GM12864 (cell line): ENCODE measurements at places on chromosomes 13 and 19.

- DNase-seq = no peak
Observed at GRCh38 chr13:97341135-97341534, 92.8 kb upstream of the RAP2A start.

DNA sequence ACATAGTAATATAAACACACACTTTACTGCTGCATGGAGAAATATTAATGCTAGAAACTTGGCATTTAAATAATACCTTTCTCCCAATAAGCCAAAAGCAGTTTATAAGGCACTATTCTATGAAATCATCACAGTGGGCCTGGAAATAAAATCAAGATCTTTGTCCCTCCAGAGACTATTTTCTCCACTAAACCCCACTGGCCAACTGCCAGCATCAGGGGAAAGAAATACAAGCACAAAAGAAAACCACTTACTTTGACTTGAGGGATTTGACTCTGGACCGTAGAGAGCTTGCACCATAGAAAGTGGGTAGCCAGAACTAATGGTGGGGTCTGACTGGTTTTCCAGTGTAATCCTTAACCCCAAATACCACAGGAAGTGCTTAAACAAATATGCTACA is 71.9 kb downstream of the DCLK1 start:
- no peak for DNase-seq

DNA sequence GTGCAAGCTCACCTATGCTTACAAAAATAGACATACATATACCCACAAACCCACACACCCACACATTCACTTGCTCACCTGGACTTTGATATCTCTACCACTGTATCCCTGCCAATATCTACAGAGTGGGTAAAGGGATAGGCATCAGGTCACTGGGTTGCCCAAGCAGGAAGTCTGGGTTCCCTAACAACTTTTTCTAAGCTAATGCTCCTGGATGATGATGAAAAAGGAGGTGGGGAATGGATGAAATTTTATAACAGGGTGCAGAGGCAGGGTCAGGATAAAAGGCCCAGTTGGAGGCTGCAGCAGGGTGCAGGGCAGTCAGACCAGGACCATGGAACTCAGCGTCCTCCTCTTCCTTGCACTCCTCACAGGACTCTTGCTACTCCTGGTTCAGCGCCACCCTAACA is at the start of gene CYP2B6:
TSS of gene CYP2B6 (plus strand) at position 311 of the 410 bp plus-strand sequence. CDS start at position 335, 24 bp downstream.
- no peak for DNase-seq

- no peak for DNase-seq
Observed at GRCh38 chr19:35095667-35096368, 19.8 kb upstream of the FXYD3 start.

GRCh38 chr13:43257765-43258164 is 234.4 kb downstream of the DNAJC15 start:
- no peak for DNase-seq

DNA sequence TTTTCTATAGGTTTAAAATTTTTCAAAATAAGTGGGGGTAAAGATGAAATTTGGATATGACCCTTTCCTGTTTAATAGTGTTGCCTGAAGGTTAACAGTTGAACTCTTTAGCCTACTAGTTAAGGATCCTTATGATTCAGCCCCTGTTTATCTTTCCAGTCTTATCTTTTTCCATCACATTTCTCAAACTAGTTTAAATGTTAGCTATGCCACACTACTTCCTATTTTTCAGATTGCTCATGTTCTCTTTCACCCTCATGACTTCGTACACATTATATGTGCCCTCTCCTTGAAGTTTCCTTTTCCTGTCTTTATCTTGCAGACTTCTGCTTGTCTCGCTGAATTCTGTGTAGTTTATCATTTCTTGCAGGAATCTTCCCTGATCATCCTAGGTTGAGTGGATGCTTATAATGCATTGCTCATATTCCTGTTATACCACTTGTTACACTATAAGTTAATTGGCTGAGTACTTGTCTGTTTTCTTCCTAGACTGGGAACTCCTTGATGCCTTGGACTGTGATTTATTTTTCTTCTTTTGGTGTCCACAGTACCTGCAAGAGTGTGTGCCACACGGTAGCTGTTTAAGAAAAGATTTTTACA is 86.7 kb downstream of the FNDC3A start:
- DNase-seq = no peak

DNA sequence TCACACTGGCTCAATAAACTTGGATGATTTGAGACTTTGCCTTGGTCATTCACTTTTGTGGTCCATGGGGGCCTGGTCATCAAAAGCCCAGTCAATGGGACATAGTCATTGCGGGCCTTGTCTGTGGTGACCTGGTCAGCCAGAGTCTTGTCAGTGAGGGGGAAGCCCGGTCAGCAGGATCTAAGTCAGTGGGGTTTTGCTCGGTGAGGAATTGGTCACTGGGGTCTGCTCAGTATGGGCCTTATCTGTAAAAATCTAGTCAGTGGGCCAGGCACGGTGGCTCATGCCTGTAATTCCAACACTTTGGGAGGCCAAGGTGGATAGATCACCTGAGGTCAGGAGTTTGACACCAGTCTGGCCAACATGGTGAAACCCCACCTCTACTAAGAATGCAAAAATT is 63.7 kb upstream of the TPM4 start:
- DNase-seq = no peak

- no peak for DNase-seq
Observed at GRCh38 chr19:18737954-18738351, 53.2 kb downstream of the COMP start.

- no peak for DNase-seq
Observed at GRCh38 chr13:36875431-36875830, 44.6 kb downstream of the SMAD9 start.

DNA sequence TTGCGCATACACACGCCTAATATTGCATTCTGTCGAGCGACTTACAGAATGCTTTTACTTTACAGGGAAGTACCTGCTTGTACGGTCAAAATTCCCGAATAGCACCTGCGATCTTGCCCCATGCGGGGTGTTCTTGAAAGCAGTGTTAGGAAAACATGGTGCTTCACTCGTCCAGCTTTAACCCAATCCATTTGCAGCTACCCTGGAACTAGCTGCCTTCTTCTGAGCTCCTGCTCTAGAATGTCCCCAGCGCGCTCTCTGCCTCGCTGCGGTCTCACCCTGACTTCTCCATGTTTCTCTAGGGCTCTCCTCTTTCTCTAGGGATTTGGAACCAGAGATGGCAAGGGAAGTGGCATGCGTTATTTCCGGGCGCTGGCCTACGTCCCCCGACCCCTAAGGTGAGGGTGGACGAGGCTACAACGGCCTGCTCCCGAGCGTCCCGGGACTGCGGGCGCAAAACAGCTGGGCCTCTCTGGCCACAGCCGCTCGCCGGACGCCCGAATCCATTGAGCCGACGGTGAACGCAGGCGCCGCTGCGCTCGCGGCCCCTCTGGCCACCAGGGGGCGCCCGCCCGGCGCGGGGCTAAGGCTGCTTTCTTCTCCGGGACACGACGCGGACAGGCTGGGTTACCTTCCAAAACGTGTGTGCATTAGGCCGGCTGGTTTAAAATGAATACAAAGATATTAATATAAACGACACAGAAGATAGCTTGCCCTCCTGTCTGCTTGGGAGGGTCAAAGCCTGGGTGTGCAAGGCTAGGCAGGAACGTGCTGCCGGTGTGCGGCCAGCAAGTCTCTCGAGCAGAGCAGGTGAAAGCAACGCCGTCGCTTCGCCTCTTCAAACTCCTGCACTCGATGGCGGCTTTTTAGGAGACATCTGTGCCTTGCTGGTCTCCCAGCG is 1.8 kb upstream of the SPRY2 start:
- DNase-seq = no peak

DNA sequence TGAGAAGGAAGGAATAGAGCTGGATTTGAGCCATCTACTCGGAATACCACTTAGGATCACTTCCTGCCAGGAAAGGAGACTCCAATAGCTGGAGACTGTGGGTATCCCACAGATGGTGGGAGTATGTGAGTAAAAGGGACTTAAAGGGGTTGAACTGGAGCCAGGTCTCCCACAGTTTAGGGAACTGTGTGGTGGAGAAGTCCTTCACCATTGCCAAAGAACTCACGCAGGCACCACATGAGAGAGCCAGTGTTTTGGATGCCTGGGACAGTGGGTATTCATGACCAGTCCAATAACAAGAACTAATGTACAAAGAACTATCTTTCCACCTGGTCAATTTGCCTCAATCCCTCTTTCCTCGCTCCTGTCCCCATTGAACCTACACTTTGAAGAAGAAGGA is 24.4 kb upstream of the MYCBP2 start:
- DNase-seq = no peak

GRCh38 chr19:41023193-41023592 is 32.1 kb downstream of the CYP2B6 start:
- no peak for DNase-seq

DNA sequence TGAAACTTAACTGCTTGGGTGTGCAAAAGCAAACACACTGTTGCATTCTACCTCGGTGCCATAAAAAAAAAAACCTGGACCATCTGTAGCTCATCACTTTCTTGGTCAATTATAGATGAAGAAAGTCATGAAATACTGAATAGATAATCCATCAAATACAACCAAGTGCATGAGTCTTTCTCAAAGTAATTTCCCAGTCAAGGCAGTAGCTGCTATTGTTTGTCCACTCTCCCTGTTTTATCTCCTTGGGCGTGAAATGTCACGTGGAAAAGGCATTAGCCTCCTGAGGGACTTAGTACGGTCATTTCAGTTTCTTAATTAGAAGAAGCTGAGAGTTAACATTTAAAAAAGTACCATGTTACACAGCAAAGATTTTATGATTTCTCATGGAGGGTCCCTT is 1697.9 kb downstream of the PCDH9 start:
- no peak for DNase-seq

GRCh38 chr13:23684647-23685046 is 114.4 kb downstream of the TNFRSF19 start:
- DNase-seq = no peak

DNA sequence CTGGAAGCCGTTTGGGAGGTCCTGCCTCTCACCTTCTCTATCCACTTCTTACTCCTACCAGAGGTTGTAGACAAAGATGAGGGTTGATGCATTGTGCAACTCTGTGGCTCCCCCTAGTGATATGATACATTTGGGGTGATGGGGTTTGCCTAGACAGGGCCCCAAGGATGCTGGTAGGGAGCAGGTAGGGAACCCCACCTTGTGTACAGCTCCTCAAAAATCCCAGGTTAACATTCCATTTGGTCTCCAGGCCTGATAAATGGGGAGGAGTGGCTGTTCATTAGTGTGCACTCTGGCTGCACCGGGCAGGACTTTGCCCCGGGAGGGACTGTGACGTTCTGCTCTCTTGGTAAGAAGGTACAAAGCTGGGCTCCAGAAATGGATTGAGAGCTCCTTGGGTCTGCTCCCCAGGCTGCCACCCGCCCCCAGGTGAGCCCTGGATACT is 19.2 kb downstream of the SIGLEC8 start:
- no peak for DNase-seq

DNA sequence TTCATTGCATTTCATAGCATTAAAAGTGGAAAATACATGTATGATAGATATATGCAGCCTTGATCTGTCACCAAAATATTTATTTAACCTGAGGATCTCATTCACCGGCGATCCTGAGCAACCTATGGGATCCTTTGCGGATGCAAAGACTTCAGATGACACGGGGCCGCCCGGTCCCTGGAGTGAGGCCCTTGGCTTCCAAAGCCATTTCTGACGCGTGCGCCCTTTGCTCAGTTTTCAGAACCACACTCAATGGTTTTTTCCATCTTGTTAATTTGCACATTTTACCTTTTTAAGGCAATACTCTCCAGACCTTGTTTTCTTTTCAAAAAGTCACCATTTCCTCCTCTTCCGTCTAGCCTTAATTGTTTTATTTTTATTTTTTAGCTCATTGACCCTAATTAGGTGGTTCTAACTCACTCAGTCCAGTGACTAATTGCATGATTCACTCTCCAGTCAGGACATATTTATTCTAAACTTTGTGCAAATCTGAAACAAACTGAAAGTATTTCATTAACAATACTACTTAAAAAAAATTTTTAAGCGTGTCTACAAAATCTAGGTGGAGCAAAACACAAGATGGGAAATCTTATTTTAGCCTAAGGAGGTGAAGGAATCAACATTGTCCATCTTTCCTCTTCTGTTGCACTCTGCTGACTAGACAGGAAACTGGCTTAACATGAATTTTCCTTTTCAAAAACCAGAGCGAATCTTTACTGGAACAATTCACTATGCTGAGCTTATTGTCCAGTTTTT is 47.9 kb downstream of the COL4A1 start:
- DNase-seq = no peak

GRCh38 chr19:6866741-6867151 is 20.6 kb upstream of the ADGRE1 start:
- DNase-seq = no peak

GRCh38 chr13:39952249-39953233 is 297.1 kb downstream of the COG6 start:
- DNase-seq = no peak

DNA sequence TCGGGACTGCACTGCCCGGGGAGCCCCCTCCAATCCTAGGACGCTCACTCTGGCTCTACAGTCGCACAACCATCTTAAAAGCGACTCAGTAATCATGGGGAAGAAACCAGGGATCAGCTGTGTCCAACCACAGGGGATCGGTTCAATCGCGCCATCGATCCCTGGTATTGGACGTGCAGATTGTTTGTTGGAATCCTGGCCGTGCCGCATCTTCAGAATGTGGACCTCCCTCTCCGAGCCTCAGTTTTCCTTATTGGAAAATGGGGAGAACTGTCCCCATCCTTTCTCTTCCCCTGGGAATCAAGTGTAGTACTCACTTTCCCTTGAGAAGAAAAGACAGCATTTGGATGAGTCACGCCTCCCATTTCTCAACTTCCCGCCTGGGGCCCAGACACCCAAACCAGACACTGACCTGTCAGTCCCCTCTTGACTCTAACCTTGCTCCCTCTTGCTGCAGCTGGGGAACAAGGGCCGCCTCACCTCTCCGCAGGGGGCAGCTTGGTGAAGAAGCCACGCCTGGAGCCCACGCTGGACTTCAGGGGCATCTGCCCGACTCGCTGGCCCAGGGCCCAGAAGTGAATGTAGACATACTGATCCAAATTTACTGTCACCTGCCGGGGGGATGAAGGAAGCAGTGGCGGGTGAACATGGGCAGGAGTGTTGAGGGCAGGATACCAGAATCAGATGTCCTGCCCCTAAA is 17.6 kb downstream of the EMP3 start:
- DNase-seq = no peak

- no peak for DNase-seq
Observed at GRCh38 chr13:112065521-112065866, 1.5 kb upstream of the SOX1 start.

DNA sequence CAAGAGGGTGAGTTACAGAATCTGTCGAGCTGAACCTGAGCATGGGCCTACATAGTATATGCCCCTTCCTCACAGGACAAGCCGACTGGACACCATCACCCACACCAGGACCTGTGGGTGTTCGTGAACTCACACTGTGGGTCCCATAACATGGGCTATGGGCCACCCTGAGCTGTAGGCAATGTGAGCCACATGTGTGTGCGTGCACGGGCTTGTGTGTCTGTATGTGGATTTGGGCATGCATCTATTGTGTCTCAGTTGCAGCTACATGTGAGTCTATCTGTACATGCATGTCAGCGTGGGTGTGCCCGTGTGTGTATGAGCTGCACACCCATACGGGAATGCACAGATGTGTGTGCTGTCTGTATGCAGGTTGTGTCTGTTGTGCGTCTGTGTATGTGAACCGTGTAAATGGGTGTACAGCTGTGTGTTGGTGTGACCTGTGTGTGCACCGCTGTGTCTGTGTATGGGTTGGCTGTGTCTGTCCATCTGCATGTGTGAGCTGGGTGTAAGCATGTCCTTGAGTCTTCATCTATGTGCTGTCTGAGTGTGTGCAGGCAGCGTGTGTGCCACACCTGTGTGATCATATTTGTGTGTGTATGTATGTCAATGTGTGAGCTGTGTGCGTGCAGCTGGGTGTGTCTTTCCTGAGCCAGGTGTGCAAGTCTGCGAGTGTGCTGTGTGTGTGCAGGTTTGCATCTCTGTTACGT is 1.7 kb downstream of the NOTCH3 start:
- no peak for DNase-seq

- DNase-seq = no peak
Observed at GRCh38 chr13:73072239-73072900, 13.6 kb downstream of the KLF5 start.
